ENCODE measurements at places on chromosomes 11 and 22.

- no peak for DNase-seq
Measured at GRCh38 chr22:40381461-40381860, 11.1 kb downstream of the SGSM3 start.

DNA sequence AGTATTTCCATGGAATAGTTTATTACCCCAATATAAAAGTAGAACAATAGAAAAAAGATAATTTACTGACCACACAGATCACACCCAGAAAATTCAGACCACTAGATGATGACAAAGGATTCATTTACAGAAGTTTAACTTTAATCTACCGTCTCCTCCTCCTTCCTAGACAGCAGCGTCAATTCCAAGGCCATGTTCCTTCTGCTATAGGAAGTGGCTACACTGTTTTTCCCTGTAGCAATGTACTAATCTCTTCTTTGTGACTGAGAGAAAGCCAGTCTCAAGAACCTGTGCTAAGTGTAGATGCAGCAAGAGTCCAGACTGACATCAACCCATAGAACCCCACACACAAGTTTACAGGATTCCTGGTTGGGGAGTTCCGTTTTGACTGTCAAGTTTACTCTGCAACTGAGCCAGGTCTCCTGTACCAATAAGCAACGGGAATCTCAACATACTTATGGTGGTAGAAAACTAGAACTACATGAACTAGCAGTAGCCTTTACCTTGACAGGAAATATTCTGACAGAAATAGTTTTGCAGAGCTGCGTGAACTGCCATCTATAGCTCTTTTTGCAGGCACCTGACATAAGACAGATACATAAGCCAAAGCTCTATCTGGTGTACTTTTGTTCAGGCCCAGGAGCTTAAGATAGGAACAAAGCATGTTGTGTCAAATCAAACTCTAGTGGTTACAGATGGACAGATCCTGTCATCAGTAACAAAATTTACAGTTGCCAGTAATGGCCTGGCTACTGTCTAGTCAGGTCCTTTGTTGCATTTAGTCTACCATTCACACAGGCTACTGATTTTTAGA lies 42.9 kb downstream of the MRTFA start:
- no peak for DNase-seq

GRCh38 chr22:46377525-46378425 lies 42.3 kb downstream of the TRMU start:
- no peak for DNase-seq

- no peak for DNase-seq
Measured at GRCh38 chr11:32100495-32100894, 9.6 kb downstream of the RCN1 start.

DNA sequence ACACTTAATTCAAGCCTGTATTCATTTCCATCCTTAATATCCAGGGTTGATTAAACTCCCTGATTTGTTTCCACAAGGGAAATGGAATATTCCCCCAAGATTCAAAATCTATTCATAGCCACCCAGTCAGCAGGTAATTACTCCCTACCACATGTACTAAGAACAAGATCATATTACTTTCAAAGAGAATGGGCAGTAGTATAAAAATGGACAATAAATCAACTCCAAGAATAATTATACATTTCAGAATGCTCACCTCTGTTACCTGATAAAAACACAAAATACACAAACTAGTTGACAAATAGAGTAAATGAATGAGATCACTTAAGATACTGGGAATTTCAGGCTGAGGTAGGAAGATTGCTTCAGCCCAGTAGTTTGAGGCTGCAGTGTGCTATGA lies 8.5 kb upstream of the FEZ1 start:
- no peak for DNase-seq

DNA sequence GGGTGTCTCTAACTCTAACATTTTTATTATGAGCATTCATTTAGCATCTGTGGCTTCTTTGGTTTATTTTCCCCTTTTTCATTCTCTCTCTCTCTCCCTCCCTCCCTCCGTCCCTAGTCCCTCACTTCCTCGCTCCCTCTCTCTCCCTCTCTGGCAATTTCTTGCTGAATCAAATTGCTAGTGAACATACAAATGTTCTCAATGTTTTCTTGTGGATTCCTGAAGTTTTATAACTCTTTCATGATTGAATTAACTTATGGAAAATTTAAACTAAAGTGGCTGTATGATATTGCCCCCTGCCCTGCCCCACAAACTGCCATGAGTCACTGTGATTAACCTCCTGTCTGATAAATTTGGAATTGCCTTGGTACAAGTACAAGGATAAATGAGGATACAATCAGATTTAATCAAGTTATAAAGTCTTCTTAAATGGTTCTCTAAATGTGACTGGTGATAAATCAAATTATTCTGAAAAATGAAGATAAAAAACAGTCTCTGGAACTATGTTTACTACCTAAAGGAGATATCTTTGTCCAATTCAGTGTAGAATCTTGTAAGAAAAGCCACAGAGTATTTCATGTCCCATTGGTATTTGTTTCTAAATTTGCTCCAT lies 143.0 kb upstream of the PDGFD start:
- no peak for DNase-seq

- DNase-seq = peak; percentile 38
Measured at GRCh38 chr22:46367707-46368191, 32.2 kb downstream of the TRMU start.

- no peak for DNase-seq
Measured at GRCh38 chr22:25361899-25362214, 142.4 kb downstream of the CRYBB2 start.

GRCh38 chr22:29475550-29475949 lies 4.5 kb upstream of the NEFH start:
- DNase-seq = no peak

- DNase-seq = no peak
Measured at GRCh38 chr22:20206709-20207215, 55.9 kb upstream of the CCDC188 start.

DNA sequence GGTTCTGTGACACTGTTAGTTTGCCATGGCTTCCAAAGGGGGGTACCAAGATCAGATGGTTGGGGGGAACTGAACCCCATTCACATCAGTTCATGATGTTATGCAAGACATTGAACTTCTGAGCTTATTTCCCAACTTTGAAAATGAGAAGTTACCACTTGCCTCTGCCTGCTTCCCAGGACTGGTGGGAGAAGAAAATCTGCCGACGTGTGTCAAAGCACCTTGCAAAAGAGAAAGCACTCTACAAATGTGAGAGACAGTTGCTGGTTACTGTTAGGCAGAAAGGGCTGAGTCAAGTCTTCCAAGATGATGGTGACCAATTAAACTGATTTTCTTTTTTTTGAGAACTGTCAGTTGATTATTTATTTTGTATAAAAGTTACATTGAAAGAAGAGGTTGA lies 45.6 kb downstream of the SMCO4 start:
- DNase-seq = no peak

GRCh38 chr11:120132645-120133185 lies 5.2 kb downstream of the TRIM29 start:
- no peak for DNase-seq

DNA sequence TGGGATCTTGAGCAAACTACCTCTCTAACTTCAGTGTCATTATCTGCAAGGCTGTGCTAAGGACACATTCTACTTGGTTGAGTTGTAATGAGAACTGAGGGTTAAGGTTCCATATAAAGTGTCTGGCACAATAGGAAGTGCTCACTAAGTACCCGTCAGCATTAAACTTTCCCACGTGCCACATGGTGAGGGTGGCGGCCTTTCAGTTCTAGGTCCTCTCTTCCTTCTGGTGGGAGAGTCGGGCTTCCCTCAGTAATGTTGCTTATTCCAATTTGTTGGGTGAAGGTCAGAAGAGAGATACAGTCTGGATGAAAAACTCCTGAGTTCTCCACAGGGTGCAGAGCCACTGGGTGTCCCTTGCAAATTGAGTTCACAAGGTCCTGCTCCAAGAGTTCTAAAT lies 4.6 kb upstream of the CD6 start:
- DNase-seq = no peak

DNA sequence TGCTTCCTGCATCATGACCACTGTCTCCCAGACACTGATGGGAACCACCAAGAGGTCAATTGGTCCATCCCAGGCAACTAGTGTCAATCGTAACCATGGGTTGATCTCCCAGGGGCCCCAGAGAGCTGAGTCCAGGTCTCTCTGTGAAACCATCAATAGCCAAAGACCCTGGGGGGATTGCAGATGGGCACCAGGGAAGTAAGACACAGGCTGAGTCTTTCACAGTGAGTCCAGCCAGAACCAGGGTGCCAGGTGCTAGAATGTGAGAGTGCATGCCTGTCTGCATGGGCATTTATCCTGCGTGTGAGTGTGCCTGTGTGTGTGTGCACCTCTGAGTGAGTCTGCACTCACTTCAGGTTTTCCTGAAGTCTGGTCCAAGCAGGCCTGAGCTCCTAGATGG lies 45.3 kb upstream of the TTC12 start:
- no peak for DNase-seq

DNA sequence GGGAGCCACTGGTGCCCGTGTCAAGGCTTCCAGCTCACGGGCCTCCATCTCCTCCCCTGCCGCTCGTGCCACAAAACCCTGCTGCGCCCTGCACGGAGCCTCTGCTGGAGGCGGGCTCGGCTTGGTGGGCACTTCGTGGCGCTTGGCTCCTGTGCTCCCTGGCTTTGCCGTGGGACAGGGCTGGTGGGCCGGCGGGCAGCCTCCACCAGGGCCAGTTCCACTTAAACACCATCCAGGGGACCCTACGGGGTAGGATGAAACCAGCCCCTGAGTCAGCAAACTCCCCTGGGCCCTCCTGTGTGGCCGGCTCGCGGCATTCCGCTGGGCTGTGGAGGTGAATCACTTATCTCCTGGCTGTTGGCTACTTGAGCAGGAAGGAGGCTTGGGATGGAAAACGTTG lies 1304.6 kb downstream of the BRD1 start:
- no peak for DNase-seq

- no peak for DNase-seq
Measured at GRCh38 chr22:29079218-29079901, 6.5 kb downstream of the KREMEN1 start.

- DNase-seq = no peak
Measured at GRCh38 chr22:28112190-28112544, 193.1 kb upstream of the PITPNB start.

GRCh38 chr11:65491614-65492386 lies 7.0 kb upstream of the MALAT1 start:
- no peak for DNase-seq

DNA sequence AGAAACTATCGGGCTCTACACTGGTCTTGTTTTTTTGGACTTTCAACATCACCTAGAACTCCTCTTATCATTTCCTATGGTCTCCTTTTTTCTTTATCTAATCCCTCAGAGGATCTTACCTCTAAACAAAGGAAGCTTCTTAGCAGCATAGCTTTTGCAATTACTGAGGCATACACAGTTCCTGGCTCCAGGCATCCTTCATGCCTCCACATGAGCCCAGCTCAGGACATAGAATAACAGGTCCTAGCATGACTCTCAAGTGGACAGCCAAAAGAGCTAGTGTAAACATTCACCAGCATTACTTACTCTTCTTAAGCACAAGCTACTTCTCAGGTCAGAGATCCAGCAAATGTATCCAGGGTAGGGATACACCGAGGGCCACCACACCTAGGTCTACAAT lies 17.1 kb downstream of the CFAP300 start:
- DNase-seq = no peak

DNA sequence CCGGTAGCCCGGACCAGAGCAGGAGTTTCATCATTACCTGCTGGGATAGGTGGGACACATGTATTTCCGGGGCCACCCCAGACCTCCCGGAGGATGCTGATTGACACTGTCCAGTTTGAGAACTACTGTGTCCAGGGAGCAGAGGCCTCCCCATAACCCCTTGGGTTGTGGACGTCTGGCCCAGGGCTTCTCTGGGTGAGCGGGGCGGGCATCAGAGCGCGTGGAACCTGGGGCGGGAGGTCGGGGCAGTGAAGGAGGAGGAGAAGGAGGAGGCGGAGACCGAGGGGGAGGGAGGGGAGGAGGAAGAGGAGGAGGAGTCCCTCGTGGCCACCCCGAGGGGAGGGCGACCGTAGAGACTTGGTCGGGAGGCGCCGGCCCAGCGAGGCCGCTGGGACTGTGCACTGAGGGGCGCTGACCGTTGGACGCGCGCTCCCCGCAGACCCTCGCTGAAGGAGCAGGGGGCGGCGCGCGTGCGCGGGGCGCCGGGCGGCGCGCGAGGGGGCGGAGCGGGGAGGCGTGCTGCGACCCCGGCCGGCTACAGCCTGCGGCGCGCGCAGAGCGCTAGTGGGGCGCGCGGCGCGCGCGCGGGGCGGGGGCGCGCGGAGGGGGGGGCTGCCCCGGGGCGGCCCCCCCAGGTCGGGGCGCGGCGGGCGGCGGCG lies at the start of gene GRK3:
Gene GRK3, plus strand, starts transcription at position 356 of the 659 bp plus-strand sequence. CDS start 366 bp downstream, outside the sequence.
- peak; percentile 43 for DNase-seq

GRCh38 chr22:45627489-45628233 lies 44.0 kb upstream of the ATXN10 start:
- DNase-seq = no peak

GRCh38 chr11:45024316-45024715 lies 73.6 kb upstream of the TP53I11 start:
- DNase-seq = no peak

GRCh38 chr22:32572741-32573500 lies 98.3 kb downstream of the FBXO7 start:
- no peak for DNase-seq

DNA sequence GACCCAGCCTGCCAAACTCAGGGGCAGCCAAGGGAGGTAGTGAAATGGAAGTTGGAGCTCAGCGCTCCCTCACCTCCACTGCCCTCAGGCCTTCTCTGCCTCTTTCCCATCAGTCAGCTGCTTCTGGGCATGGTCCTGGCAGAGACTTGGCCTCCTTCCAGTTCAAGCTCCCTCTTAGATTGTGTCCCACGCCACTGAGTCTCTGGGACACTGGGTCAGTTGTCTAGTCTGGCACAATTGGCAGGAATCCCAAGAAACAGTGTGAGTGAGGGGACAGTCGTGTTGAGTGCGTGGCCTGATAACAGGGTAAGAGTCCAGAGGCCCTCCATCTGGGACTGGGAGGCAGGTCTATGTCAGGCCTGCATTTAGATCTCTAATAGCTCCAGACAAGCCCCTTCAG lies 7.1 kb upstream of the SLC35E4 start:
- no peak for DNase-seq

- DNase-seq = peak; percentile 43
Measured at GRCh38 chr11:19241260-19242178, 774 bp upstream of the E2F8 start.

DNA sequence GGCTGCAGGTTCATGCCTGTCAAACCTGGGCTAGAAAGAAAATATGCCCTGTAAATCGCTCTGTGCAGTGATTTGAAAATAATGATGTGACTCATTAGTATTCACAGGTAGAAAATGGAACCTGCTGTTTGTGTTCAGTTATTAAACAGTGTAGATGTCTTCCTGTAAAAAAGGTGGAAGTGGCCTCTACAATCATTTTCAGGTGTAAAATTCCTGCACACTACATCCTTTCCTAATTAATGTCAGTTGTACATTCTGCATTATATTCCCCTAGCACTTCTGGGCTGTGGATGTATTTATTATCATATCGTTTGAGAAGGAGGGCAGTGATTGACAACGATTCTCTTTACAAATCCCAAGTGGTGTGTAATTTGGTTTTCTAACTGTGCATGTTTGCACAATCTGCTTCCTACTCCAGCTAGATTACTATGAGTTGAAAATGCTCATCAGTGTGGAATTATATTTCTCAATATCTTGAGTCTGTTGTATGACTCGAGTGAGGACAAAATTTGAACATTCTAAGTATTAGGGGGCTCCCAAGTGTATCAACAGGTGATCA lies 454.0 kb upstream of the DDI1 start:
- no peak for DNase-seq

All from stimulated activated CD4-positive, alpha-beta T cell treated with anti-CD3 and anti-CD28 coated beads, Interleukin-12 subunit alpha, Interleukin-12 subunit beta, amount 100 ng/mL, for 48 hours (primary cell).